ENCODE measurements at places on chromosomes 12 and 14.

- DNase-seq, result peak; percentile 83
Observed at GRCh38 chr12:31736472-31736871, 7.7 kb upstream of the AMN1 start.

DNA sequence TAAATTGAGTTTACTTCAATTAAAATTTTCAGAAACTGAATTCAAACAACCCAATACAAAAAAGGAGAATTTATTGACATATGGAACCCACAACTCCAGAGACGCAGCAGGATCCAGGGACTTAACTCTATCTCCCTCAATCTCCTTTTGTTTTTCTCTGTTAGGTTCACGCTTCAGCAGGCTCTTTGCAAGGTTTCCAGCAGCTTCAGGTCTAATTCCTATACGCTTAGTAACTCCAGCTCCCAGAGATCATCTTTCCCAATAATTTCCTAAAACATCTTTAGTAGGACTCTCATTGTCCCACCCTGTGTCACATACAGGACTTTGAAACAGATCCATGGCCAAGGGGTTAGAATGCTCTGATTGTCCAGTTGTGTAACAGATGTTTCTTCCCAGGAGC lies 175.2 kb downstream of the RMST start:
- DNase-seq, result no peak

- DNase-seq, result no peak
Observed at GRCh38 chr12:48717252-48717695, 767 bp upstream of the CCNT1 start.

DNA sequence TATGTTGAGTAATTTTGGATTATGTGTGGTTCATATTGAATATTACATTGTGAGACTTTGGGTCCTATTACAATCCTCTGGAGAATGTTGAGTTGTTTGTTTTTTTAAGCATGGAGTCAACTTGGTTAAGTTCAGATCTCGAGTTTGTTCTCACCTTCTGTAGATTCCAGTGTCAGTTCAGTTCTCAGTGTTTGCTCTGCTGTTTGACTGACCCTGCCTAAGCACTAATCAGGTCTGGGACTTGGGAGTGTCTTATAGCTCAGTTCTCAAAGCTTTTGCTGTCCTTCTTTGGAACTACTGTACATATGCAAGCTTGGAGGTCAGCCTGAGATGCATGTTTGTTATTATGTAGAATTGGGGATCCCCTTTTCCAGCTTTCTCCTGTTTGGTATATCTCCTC lies 63.1 kb downstream of the DIP2B start:
- DNase-seq, result no peak

DNA sequence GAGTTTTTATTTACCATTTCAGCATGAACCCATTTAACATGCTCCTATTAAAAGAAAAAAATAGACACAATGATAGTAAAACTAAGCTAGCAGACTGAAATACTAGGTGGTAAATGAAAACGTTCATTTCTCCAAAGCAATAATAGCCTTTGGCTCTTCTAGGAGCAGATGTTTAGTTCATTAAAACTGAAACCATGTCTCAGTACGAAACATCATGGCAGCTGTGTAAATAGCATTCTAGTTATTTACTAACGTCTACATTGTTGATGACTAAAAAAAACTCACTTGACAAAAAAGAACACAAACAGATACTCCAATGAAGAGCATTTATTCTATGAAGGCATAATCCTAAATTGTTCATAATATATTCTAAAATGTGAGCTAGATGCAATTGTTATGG lies 17.9 kb downstream of the RECQL start:
- DNase-seq, result no peak

DNA sequence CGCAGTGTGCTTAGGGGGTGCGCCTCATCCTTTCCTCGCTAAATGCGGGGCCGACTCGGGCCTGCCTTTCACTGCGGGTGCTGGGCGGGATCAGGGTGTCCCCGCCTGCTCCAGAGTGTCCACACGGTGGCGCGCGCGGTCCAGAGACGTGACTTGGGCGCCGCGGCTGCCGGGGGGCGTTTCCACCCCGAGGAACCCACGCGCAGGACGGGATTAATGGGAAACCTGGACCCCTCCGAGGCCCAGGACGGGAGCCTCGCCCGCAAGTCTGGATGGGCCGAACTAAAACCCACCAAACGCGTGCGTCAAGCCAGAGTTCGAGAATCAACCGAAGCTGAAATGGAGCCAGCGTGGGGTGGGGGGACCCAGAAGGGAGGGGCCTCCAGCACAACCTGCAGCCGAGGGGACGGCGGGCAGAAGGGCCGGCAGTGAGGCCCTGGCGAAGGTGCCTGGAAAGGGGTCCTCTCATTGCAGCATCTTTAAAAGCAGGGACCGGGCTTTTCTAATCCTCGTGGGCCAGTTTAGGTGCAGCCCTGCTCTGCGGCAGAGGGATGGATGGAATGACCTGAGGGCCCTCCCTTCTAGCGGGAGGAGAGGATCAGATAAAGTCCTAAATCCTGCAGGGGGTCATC lies 93.3 kb downstream of the NINJ2 start:
- peak; percentile 81 for DNase-seq

- DNase-seq, result no peak
Observed at GRCh38 chr12:47110718-47111391, 31.1 kb upstream of the AMIGO2 start.

- DNase-seq, result no peak
Observed at GRCh38 chr14:24992624-24993360, 57.2 kb downstream of the STXBP6 start.

- peak; percentile 64 for DNase-seq
Observed at GRCh38 chr12:20194171-20194570, 174.2 kb upstream of the PDE3A start.

DNA sequence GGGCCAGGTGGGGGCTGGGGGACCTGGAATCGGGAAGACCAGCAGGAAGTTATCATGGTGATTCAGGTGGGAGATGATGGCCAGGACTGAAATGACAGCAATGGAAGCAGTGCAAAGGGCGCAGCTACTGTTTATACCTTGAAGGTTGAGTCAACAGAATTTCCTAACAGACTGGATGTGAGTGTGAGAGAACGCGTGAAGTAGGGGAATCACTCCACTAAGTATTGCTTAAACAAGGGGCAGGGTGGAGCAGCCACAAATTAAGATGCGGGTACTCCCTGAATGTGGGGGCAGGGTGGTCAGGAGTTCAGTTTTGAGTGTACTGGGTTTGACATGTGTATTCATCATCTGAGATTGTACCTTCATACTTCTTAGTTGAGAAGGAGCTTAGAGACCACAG lies 45.1 kb downstream of the MYF5 start:
- DNase-seq, result no peak

GRCh38 chr12:127731657-127732056 lies 535.3 kb upstream of the TMEM132C start:
- DNase-seq, result peak; percentile 5

GRCh38 chr12:110498984-110499706 lies 2.8 kb downstream of the VPS29 start:
- peak; percentile 24 for DNase-seq

DNA sequence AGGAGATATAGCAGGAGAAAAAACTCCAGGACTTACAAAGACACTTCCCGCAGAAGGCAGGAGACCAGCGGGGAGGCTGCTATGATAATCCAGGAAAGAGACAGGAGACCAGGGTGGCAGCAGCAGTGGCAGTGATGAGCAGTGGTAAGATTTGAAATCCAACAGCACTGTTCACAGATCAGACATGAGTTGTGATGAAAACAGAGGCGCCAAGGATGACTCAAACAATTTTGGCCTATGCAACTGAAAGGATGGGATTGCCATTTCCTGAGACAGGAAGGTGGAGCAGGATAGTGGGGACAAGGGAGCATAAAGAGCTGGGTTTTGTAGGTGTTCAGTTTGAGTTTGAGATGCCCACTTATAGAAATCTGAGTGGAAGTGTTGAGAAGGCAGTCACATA lies 108.6 kb upstream of the DYRK2 start:
- DNase-seq, result peak; percentile 45

GRCh38 chr12:2640709-2641108 lies 154.1 kb upstream of the FKBP4 start:
- DNase-seq, result peak; percentile 96

GRCh38 chr12:5204271-5204670 lies 160.6 kb downstream of the KCNA5 start:
- DNase-seq, result no peak

GRCh38 chr12:1912580-1913376 lies 5.7 kb downstream of the CACNA2D4 start:
- no peak for DNase-seq

GRCh38 chr12:1350055-1350933 lies 244.1 kb downstream of the FBXL14 start:
- peak; percentile 97 for DNase-seq

- no peak for DNase-seq
Observed at GRCh38 chr12:68377881-68378280, 45.7 kb upstream of the MDM1 start.

DNA sequence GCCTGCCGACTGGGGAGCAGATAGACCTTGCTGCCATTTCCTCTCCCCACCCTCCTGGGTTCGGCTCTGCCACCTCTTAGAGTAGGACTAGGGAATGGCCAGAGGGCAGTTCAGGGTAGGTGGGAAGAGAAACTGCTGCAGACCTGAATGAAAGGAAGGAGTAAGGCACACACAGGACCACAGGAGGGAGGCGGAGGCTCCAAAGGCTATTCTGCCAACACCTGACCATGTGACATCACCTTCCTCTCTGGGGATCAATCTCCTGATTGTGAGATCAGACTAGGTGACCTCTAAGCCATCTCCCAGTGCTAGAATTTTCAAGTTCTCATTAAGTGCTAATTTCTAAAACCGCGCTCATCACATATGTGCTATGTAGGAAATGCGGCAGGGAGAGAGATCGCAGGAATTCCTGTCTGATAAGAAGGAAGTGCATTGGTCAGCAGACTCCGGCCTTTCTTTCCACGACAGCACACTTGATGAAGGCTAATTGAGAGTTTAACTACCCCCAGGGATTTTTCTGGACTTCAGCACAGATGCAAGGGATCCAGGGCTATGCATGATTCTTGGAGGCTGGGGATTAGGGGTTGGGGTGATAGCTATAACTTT lies 11.5 kb upstream of the TSPAN11 start:
- DNase-seq, result no peak

GRCh38 chr12:123950476-123951349 lies 21.9 kb downstream of the CCDC92 start:
- no peak for DNase-seq

DNA sequence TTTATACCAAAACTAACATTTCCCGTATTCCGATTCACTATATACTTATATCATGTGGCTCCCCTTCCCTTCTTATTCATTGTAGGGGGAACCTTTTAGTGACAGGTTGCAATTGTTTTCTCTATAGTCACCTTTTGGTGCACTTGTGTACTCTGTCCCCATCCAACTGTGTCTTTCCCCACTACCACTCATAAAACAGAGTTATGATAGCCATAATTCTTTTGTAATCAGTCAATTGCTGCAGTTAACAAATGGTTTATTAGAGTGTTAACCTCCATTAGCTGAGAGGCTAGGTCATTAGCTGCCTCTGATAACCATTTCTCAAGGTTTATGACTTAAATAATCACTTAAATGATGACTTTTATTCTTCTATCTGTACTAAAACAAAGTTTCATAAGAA lies 338.1 kb upstream of the SEL1L start:
- no peak for DNase-seq

DNA sequence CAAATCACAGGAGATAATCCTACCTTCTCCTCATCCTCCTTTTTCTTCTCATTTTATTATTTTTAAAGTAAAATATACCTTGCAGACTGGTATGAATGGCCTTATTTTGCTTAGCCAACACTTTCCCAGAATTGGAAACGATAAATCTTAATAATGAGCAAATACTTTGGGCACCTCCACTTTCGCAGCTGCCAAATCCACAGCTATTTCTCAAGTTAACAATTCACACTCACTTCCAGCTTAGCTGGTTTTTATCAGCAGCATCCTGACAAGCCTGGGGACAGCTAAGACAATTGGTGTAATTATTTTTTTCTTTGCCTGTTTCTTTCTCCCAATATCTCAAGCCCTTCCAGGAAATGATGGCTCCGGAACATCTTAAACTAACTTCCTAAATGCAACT lies 867.5 kb upstream of the TMEM132C start:
- no peak for DNase-seq

DNA sequence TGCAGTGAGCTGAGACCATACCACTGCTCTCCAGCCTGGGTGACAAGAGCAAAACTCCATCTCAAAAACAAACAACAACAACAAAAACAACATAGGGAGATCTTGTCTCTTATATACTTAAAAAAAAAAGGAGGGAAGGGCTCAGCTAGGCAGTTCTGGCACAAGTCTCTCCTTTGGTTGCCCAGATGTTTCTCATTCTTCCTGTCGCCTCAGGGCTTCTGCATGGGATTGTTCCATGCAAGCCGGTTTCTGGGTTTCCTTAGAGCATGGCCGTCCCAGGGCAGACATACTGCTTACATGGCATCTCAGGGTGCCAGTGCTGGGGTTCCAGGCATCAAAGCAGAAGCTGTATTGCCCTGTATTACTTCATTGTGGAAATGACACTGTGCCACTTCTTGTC lies 5.2 kb upstream of the SLC8B1 start:
- no peak for DNase-seq

DNA sequence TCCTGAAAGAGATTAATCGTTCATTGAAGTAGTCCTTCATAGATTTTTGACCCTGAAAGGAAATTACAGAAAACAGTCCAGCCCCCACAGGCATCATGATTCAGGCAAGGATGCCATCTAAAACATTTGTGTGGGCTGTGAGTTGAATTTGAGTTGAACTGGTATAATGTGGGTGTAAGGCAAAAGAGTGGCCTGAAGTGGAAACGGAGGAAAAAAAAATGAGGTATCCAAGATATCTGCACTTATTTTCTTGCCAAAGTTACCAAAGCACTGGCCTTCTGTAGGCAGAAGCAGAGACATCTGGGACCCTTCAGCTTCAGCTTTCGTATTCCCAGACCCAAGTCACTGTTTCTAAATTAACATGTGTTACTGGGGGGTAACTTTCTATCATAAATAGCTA lies 105.1 kb upstream of the DIO2 start:
- no peak for DNase-seq

DNA sequence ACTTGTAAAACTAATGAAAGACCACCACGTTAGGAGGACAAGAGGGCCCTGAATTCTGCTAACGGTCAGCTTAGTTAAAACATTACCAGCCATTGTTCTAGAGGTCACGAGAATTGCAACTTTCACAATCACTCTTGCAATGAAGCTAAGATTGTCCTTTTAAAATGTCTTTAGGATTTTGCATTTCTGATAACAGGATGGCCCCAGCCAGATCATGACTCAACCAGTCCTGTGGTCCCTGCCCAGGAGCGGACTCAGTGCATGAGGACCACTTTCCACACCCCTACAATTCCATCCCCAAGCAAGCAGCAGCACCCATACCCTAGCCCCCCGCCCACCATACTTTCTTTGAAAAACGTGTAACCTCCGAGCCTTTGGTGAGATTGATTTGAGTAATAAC lies 28.7 kb downstream of the HSP90AA1 start:
- DNase-seq, result no peak
